ENCODE measurements at places on chromosomes 13 and 19. TPM values are rescaled to one million over a fixed set of nuclear protein-coding genes. Genes with fewer than 3 reads are reported as not detected.

ZNF844 gene
- total RNA-seq = 1.4 TPM

TNFRSF19 gene
- 0.65 TPM for total RNA-seq

HSH2D gene
- total RNA-seq = 0.30 TPM

TEX29 gene
- total RNA-seq = not detected

ZNF121 gene
- 45.9 TPM for total RNA-seq

KLK14 gene
- total RNA-seq = under 0.01 TPM

C5AR2 gene
- not detected for total RNA-seq

ZNF614 gene
- 11.4 TPM for total RNA-seq

PDS5B gene
- total RNA-seq = 35.4 TPM

RPL28 gene
- total RNA-seq = 274 TPM

YJEFN3 gene
- total RNA-seq = under 0.01 TPM

ZNF266 gene
- total RNA-seq = 7.1 TPM

MAST1 gene
- under 0.01 TPM for total RNA-seq

MISP3 gene
- 0.61 TPM for total RNA-seq

ZNF563 gene
- total RNA-seq = 0.30 TPM

PDX1 gene
- not detected for total RNA-seq

ZNF225 gene
- 4.5 TPM for total RNA-seq

FSD1 gene
- 34.1 TPM for total RNA-seq

ZNF681 gene
- 0.32 TPM for total RNA-seq

CEACAM20 gene
- total RNA-seq = not detected

NOVA2 gene
- total RNA-seq = 2.1 TPM

GNG8 gene
- not detected for total RNA-seq

CLDN10 gene
- 2.9 TPM for total RNA-seq

WIZ gene
- total RNA-seq = 5.2 TPM

ONECUT3 gene
- total RNA-seq = not detected

RNF113B gene
- total RNA-seq = not detected

ZNF700 gene
- 6.8 TPM for total RNA-seq

TMEM221 gene
- not detected for total RNA-seq

NLRP7 gene
- not detected for total RNA-seq

C3 gene
- total RNA-seq = 0.32 TPM

CALR gene
- total RNA-seq = 1,595 TPM

TEX26 gene
- total RNA-seq = not detected

KLK12 gene
- total RNA-seq = not detected

KIR2DL3 gene
- not detected for total RNA-seq

DAZAP1 gene
- 69.9 TPM for total RNA-seq

OBI1 gene
- total RNA-seq = 26.3 TPM
